ENCODE measurements at places on chromosomes 12 and 14.
A peak's percentile ranks its signal among the peaks of the same experiment; 100 is the strongest.

DNA sequence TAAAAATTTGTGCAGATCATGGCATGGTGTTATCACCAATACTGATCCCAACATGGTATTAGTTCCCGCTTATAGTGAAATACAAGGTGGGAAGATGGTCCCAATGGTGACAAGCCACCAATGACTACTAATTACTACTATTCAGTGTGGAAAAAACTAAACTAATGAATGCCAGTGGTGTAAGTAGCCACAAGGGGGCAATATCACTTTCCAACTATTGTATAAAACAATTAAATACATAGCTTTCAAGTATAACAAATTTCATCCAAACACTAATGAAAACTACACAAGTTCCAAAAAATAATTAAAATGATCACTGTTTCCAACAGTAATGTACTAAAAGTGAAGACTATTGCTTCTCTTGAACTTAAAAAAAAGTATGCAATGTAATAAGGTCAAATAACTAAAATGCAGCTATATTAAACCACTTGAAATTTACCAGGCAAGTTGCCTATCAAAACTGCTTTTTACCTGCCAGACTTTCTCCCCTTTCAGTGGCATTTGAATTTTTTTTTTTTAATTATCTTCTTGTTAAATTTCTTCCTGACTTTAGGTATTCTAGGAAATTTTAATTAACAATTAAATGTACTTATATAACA lies 58.0 kb downstream of the PAPLN start:
- DNase-seq: peak; percentile 73

- no peak for DNase-seq
These were observed 115.7 kb downstream of the LLPH start for GRCh38 chr12:66014818-66015217.

GRCh38 chr12:106220536-106220935 lies 27.3 kb downstream of the CKAP4 start:
- DNase-seq: no peak

- DNase-seq: no peak
These were observed 21.8 kb upstream of the TRIM9 start for GRCh38 chr14:51116682-51117081.

- DNase-seq: no peak
These were observed 472.0 kb downstream of the TMTC2 start for GRCh38 chr12:83158613-83159207.

DNA sequence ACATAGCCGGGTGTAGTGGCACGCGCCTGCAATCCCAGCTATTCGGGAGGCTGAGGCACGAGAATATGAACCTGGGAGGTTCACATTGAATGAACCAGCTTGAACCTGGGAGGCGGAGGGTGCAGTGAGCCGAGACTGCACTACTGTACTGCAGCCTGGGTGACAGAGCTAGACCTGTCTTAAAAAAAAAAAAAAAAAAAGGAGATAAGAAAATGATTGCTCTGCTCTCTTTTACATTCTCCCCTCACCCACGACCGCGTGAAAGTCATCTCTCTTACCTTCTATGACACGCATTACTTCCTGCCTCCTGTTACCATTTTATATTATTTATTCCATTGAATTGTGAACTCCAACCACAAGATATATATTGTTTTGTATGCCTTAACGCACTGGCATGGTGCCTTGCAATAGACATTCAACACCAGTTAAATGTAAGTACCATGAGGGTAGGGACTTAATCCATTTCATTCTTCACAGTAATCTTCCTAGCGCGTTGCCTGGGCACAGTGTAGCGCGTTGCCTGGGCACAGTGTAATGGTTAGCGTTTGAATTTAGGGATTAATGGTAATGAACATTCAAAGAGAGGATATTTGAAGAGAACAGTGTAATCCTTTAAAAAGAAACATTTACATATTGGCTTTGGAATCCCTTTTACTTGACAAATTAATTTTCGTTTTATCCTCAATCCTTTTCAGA lies 2.7 kb downstream of the RAP1B start:
- no peak for DNase-seq

DNA sequence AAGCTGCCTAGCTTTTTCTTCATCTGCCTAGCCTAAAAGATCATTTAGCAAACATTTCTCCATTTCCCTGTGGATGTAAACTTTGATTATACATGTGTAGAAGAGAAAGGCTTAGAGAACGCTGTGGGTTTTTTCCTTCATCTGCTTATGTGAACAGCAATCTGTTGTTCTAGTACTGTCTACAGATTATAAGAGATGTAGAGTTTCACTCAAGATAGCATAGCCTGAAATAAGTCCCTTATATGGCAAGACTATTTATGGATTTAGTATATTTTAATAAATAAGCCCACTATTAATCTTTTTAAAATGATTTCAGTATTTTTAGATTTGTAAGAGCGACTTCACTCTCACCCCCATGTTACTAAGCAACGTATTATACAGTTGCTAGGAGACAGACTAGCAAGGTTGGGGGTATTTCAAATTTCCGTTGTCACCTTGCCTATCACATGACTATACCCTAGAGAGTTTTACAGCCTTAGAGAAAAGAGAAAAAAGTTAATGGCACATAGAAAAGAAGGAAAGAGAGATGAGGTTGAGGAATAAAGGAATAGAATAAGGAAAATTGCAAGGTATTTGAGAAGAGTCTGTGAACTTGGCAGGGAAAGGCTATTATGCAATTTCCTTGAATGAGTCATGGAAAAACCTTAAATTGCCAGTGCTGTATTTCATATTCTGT lies 12.2 kb upstream of the TUBA1A start:
- DNase-seq: peak; percentile 90

GRCh38 chr14:105554022-105554421 lies 27.6 kb downstream of the TMEM121 start:
- no peak for DNase-seq

DNA sequence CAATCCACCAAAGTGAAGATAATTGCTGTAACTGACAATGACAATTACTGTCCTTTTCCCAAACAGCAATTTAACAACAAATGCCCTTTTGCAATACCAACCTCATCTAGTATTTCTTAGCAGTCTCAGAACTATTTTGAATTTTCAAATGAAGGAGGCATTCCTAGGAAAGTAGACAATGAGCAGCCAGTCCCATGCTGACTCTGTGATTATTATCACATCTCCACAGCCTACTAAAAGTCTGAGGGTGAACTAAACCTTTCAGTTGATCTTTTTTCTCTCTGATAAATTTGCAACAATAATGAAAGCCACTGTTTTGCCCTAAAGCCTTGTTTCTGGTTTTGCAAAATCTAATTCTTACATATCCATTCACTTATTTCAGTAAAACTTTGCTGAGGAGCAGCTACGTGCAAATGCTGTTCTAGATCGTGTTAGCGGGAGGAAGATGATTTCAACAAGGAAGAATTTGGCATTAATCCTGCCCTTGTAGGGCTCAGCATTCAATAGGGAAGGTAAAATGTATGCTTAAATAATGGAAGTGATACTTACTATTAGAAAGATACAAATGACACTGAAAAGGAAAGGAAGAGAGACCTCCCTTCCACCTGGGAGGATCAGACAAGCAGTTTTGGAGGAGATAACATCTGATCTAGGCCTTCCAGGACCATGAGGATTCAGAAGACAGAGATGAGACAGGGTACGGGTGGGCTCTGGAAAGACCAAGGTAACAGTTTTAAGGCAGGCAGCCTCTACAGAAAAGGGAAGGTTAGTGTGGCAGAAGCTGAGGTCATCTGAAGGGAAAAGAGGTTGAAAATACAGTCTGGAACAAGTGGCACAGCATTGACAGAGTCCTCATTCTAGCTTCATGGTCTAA lies 47.4 kb downstream of the SLC38A1 start:
- peak; percentile 18 for DNase-seq

- DNase-seq: no peak
These were observed 115.6 kb downstream of the CALM1 start for GRCh38 chr14:90512329-90512991.

DNA sequence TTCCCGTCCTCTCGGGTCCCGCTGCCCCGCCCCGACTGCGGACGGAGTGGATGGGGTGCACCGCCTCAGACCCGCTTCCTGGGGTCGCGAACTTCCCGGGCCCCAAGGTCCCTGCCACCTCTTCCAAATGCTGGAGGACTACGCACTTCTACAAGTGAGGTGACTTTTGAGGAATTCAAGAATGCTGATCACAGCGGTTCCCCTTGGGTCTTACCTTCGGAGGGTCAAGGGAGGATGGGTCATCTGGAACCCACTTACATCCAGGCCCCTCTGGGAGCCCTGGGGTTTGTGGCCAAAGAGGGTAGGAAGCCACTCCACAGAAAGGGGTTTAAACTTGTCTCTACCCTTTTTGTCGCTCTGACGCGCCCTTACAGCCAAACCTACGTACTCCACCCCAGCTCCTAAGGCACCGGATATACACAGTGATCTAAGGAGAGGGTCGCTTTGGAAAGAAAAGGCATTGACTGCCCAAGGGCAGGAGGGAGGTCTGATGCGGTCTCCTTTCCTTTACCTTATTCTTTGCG lies 532 bp upstream of the PRKD1 start:
- DNase-seq: peak; percentile 35

DNA sequence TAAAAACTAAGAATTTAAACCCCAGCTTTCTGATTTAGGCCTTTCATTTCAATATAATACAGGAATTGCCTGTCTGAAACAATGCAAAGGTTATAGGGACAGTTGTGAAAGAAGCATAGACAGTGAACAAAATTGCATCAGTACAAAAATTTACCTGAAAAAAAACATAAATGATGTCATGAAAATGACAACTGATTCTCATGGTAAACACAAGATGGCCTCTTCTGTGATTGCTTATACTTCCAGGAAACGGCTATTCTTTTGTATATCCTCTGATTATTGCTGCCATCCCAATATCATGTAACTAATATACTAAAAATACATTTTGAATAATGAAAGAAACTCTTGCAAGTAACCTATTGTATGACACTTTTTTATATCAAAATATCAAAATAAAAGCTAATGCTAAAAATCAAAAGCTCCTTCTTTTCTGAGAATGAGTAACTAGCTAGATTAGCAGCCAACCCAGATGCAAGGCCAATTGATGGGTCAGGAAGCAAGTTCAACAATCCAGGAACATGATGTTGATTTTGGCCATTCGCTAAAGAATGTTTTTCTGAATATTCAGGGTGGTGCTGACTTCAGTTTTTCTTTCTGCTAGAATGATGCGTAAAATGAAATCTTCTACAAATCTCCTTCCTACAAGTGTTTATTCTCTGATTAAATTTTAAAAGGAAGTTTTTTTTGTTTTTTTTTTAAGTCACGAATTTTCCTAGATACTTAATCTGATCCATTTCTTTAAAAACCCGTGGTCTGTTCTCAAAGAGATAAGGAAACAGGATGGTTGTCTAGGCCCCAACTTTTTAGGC lies 83.6 kb downstream of the ALX1 start:
- no peak for DNase-seq

GRCh38 chr12:108916336-108916735 lies 36.4 kb downstream of the DAO start:
- no peak for DNase-seq

DNA sequence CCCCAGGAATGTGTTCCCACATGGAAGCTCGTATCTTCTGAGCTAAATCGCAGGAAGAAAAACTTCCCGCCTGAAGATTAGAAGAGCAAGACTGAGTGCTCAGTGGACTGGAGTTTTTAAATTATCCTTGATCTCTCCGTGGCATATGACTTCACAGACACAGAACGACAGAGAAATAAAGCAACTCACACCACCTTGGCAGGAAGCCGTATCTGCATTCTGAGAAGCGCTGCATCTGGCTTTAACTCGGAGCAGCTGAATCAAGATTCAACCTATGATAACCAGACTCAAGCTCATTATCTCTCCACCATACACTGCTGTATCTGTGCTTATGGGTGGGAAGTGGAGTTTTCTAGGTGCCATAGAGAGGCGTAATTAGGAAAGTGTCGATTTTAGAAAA lies 1482.7 kb downstream of the AACS start:
- DNase-seq: no peak

DNA sequence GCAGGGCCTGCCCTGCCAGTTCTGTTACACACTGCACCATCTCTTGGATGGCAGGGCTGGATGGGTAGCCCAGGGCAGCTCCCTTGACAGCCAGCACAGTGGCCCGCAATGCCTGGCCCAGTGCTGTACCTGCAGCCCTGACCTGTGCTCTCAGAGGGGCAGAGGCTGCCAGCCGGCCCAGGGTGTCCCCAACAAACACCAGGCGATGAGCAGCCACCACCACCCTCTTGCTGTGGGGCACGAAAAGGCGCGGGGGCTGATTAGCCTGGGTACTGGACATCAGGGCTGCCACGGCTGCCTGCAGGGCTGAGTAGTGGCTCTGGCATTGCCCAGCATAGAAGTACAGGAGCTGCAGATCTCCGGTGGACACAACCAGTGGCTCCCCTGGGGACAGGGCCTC lies 4.6 kb upstream of the SLC22A17 start:
- no peak for DNase-seq

- no peak for DNase-seq
These were observed 80.5 kb downstream of the FBXO33 start for GRCh38 chr14:39351708-39352107.

- peak; percentile 38 for DNase-seq
These were observed 13.3 kb downstream of the SLC15A4 start for GRCh38 chr12:128810182-128811127.

GRCh38 chr12:81354327-81354932 lies 276.6 kb downstream of the ACSS3 start:
- no peak for DNase-seq

DNA sequence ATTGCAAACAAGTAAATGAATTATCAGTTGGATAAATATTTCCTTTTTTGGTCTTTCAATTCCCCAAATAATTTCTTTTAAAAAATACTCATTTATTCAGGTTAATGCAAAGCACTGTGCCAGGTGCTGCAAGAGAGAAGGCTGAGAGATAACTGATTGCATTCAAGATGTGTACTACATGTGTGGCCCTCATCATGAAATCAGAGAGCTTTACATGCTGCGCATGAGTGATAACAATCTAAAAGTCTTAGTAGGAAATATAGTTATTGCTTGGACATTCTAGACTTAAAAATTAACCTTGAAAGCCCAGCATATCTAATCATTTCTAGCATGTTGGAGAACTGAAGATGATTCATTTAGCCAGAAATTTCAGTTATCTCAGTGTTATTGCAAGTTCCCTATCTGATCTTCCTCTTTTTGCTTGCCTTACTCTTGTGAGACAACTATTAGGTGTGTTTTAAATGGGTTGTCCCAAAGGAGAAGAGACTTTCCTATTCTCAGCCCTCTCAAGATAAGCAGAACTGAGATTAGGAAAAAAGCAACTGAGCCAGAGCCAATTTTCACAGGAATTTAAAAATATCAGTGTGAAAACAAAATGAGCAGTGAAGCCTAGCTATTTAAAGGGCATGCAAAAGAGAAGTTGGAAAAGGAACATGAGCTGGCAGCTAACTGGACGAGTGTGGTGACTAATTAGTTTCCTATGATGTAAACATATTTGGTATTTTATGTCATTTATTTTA lies 60.9 kb downstream of the PLEKHA5 start:
- DNase-seq: no peak

DNA sequence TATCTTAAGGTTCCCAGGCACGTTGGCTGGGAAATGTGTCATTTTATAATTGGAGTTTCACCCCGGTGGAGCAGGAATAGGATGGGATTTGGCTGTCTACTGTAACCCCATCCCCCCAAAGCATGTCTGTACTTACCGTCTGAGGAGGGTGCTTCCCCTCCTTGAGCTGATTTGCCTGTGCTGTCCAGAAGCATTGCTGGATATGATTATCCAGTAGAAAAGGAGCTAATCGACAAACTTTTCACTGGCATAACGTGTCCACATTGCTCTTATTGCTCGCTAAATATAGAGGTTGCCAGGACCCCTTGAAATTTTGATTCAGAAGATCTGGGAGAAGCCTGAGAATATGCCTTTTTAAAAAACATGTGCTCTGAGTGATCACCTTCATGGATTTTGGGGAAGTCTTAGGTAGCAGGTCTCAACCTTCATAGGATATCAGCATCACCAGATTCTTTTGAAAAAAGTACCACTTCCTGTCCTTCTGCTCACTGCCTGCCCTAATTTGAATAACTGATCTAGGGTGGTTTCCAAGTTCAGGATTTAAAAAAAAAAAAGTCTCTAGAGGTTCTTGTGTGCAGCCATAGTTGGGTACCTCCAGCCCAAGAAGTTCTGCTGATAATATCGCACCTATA lies 80.4 kb upstream of the KCNA1 start:
- no peak for DNase-seq

Data from A673 (cell line).